ENCODE measurements at places on chromosomes 7 and 10.

DNA sequence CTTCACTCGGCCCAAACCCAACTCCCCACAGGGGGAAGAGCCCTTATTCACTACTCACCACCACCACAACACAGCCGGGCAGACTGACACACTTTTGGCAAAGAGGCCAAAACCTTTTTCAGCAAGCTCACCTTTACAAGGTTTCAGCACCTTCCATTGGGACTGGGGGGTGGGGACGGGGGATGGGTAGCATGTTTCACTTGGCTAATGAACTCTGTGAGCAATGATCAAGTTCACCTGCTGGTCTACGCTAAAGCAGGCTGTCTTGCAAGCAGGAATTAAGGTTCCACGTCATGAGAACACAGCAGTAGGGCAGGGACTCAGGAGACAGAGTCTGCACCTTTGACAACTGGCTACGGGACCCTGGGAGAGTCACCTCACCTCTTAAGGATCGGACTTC lies 7.0 kb downstream of the FAM53B start:
- no peak for DNase-seq

DNA sequence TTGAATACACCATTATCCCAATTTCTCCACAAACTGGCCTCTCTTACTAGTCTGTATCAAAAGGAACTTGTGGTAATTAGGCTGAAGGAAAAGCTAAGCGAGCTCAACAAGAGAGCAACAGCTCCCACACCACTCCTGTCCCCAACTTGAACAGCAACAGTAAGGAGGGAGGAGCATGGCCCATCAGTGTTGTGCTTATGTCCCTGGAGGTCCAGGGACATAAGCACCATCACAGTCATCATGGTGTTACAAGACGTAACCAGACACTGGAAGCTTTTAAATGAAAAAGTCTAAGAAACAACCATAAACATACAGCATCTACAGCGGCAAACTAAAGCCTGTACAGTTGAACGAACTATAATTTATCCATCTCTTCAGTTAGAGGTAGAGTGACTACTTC lies 989 bp downstream of the ERLIN1 start:
- DNase-seq = no peak

DNA sequence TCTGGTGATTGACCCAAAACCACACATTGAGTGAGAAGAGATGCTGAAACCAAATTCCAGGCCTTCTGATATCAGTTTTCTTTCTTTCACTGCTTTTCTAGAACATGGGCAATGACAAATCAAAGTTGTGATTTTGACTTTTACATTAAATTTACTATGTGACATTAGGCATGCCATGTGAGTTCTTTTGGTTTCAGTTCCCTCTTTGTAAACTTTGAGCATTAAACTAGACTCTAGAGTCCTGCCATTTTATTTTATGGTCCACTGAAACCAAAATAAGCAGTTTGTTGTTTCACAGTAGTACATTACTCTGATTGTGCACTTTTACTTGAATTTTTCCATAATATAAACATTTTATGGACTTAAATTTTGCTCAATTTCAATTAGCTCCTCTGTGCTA lies 381.1 kb upstream of the SEMA3D start:
- DNase-seq = no peak

DNA sequence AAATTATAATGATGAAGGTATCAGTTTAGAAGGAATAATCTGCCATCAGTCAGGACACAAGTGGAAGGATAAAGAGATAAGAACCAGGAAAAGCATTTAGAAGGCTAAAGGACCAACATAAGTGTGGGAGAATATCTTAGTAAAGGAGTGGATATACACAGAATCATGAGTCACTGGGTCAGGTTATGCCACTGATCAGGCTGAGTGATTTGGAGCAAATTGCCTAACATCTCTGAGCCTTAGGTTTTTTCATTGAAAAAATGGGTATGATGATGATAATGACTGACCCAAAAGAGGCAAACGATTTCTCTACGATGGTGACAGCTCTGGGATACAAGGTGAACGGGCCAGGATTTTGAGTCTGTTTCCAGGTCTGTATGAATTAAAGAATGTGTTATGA lies 2.8 kb upstream of the CUL1 start:
- no peak for DNase-seq

DNA sequence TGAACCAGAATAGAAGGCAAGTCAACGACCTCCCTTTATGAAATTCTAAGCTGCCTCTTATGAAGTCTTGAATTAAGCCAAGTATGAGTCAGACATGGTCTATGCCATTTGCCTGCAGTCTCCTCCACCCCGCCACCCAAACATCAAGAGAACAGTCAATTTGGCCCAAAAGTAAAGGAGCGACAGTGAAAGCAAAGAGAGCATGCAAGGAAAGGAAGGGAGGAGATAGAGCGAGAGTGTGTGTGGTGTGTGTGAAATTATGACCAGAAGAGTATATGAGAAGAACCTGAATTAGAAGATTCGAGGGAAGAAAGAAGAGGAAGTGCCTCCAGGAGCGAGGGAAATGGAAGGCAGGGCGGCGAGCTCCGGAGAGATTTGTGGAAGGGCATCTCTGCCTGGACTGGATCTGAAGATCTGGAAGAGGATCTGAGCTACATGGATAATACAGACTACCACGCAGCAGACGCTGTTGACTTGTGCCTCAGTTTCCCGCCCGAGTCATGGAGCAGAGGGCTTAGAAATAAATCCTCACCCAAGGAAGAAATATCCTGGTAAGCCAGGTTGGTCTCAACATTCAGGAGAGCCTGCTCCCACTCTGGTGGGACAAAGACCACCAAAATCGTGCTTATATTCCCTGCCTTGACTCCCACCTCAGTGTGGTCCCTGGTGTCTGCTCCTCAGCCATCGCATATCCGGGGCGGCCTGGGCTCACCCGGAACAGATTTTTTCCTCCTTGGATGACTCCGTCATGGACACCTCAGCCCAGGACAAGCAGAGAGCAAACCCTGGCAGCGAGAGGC lies 459 bp downstream of the ZDHHC6 start:
- no peak for DNase-seq

GRCh38 chr7:42174391-42174912 lies 62.6 kb downstream of the GLI3 start:
- no peak for DNase-seq

DNA sequence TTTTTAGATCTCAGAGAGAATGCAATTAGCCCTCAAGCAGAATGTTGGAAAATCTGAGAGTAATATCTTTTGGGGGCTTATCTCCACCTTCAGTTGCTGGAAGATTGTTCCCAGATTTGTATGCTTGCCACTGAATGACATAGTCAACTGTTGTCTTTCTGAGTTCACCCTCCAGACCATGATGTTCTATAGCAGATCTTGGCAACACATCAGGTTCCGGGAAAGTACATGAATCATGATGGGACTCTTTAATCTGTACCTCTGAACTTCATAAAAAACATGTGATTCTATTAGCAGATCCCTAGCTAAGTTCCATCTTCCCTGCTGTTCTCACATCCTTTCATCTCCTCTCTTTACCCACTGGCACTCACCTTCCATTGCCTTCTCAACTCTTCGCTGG lies 68.9 kb downstream of the PLCE1 start:
- no peak for DNase-seq

DNA sequence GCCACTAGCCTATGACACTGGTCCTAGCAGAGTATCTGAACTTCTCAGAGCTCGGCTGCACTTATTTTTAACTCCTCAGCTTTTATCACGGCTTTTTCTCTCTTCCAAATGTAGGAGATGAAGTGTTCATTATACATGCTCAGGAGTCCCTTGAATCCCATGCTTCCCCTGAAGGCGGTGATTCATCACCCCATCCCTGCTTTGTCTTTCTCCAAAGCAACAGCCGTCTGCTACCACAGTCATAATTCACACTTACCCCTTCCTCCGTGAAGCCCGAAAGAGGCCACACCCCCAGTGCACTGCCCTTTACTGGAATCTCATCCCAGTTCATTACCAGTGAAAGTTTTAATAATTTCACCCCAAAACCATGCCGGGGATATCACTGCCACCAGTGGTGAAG lies 301.5 kb upstream of the SHH start:
- DNase-seq = no peak

DNA sequence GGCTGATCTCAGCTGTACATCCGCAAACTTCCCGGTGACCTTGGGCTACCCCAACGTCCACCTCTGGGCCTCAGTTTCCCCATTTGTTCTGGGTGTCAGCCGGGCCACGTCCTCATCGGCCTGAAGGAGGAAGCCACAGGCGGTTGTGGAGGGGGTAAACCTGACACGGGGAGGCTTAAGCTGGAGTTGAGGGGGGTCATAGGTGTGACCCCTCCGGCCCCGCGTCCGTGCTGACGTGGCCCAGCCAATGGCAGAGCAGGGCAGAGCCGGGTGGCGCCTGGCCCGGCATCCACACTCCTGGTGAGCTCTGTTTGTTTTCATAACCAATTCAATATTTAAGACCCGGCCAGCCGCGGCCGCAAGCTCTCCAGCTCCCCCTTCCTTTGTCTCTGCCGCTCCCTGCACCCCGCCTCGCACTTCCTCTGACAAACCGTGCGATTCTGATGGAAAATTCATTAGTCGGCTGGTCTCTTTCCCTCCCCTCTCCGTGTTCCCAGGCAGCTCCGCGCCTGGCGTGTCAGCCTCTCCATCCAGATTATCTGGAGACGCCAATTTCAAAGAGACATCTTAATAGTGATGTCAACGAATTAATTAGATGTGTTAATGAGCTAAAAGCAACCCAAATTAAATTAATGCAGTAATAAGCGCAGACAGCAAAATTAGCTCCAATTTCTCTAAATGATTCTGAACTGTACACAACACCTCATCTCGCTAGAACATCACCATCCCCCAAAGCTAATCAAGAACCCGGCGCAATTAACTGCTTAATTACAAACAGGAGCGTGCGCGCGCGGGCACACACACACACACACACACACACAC lies 55.4 kb downstream of the MICALL2 start:
- DNase-seq = no peak

- no peak for DNase-seq
Observed at GRCh38 chr10:97128039-97128492, 57.7 kb downstream of the SLIT1 start.

- no peak for DNase-seq
Observed at GRCh38 chr7:54116956-54117355, 425.2 kb upstream of the VSTM2A start.

DNA sequence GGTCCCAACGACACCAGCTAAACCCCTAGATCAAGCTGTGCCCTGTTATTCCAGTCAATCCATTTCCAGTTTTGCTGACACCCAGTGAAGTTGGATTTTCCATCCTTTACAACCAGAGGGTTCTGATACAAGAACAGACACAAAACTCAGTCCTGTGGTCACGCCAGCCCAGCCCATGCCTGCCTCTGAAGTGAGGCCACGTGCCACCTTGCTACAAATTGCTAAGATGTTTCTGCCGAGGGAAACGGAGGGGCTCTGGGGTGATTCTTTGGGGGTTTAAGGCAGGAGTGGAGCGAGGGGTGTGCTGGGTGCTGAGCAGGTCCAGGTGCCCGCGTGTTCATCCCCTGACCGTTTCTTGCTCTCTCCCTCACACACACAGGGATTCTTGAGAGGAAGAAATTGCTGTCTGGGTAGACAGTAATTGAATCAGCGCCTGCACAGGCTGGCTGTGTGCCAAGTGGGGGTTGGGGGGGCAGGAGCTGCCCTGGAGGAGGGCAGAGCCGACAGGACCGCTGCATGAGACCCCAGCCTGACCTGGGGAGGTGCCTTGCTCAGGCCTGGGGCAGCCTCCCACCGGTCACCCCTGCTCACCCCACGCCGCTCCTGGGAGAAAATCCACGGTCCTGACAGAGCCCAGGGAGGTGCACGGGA lies 38.1 kb downstream of the ADAP1 start:
- DNase-seq = no peak

- no peak for DNase-seq
Observed at GRCh38 chr7:110645060-110645459, 445.9 kb upstream of the LRRN3 start.
